AG08396 (cell line): ENCODE measurements at places on chromosomes 1 and 21.

DNA sequence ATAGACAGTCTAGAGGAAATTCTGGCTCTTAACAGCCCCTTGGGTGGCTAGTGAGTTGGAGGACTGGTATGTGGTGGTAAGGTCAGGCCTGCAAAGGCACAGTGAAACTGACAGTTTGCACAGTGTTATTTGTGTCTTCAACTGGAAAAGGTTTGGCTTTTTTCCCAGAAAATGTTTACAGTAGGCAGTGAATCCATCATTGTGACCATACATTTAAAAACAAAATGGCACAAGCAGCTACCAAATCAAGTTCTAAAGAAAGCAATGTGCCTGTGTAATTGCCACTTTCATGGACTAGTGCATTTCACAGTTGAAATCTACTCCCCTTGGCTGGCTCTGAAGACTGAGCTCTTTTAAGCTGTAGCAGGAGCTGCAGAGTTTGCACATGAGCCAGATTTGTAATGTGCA lies 24.8 kb downstream of the ATPAF1 start:
- DNase-seq, result peak; percentile 75

- no peak for DNase-seq
Observed at GRCh38 chr1:7120863-7121621, 335.8 kb downstream of the CAMTA1 start.

DNA sequence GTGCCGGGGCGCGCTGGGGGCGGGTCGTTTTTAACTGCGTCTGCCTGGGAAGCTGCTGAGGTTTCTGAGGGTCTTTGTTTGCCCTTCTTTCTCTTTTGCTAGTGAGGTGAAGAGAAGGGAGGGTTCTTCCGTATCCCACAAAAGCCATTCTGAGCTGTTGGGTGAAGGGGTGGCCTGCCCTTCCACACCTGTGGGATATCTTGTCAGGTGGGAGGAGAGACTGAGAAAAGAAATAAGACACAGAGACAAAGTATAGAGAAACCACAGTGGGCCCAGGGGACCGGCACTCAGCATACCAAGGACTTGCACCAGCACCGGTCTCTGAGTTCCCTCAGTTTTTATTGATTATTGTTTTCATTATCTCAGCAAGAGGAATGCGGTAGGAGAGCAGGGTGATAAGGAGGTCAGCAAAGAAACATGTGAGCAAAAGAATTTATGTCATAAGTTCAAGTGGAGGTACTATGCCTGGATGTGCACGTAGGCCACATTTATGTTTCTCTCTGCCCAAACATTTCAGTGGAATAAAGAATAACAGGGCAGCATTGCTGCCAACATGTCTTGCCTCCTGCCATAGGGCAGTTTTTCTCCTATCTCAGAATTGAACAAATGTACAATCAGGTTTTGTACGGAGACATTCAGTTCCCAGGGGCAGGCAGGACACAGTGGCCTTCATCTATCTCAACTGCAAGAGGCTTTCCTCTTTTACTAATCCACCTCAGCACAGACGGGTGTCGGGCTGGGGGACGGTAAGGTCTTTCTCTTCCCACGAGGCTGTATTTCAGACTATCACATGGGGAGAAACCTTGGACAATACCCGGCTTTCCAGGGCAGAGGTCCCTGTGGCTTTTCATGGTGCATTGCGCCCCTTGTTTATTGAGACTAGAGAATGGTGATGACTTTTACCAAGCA lies 972 bp downstream of the PGBD2 start:
- no peak for DNase-seq

DNA sequence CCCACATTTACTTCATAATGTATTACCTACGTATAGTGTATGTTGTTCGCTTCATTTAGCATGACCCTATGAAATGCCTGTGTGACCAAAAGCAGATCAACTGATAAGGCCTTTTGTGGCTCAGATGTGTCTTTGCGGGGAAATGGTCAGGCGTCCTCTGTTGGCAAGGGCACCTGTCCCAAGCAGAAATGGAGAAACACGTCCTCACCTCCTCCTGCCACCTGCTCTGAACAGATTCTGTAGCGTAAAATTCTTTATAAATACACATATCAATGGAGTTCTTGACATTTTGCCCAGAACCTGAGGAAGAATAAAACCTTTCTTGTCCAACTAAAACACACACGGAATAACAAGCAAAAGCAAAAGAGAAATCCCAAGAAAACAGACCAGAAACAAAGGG lies 417.9 kb downstream of the KIF26B start:
- no peak for DNase-seq

GRCh38 chr1:20956272-20956671 lies 169.2 kb upstream of the HP1BP3 start:
- DNase-seq, result no peak

DNA sequence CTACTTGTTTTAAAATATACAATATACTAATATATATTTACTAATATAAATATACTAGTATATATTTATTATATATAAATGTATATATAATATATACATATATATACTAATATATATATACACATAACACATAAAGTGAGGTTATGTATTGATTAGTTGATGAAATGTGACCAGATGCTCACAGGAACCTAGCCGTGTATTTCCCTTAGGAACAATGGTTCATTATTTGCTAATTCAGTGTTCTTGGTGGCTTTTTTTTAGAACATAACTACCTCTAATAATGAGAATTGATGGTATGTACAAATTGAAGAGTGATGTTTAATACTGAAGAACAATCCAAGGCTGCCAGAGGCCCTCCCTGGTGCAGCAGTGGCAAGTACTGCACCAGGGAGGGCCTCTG lies 37.9 kb upstream of the ITPKB start:
- no peak for DNase-seq

DNA sequence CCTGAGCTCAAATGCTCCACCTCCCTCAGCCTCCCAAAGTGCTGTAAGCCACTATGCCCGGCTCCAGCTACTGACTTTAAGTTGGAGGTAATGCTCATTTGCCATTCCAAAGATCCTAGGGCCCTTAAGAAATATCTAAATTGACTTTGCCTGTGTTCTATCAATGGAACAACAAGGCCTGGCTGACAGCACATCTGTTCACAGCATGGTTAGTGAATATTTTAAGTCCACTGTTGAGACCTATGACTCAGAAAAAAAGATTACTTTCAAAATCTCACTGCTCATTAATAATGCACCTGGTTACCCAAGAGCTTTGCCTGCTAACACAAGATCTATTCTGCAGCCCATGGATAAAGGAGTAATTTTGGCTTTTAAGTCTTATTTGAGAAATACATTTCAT lies 3.5 kb upstream of the SSX2IP start:
- no peak for DNase-seq

GRCh38 chr1:117531222-117531621 lies 74.6 kb upstream of the TENT5C start:
- DNase-seq, result no peak

- peak; percentile 37 for DNase-seq
Observed at GRCh38 chr1:33050221-33051076, 13.8 kb upstream of the AK2 start.

- DNase-seq, result no peak
Observed at GRCh38 chr1:235030919-235031596, 97.6 kb downstream of the TOMM20 start.

DNA sequence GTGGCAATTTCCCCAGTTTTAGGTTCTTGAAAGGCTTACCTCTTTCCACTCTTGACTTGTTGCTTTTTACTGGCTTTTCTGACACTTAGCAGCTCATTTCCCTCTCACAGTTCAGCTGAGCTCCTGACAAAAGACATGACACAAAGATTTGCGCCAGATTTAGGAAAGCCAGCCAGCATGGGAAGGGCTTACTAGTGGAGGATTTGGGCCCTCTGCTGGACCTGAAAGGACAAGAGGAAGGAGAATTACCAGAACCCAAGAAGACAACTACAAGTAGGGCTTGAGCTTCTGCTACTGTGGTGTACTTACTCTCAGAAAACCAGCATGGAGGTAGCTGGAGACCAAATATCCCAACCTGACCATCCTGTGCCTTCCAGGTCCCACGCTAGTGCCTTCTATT lies 784.5 kb downstream of the BRINP3 start:
- no peak for DNase-seq

DNA sequence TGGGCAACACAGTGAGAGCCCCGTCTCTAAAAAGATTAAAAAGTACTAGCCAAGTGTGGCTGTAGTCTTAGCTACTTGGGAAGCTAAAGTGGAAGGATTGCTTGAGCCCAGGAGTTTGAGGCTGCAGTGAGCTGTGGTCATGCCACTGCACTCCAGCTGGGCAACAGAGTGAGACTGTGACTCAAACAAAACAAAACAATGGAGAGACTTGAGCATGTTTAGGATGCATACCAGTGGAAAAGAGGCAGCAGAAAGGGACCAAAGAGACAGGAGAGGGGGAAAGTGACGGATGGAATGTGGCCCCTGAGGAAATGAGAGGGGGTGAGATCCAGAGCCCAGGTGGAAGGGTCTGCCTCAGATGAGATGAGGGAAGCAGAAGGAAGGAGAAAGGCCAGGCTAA lies 358.9 kb downstream of the RPS6KC1 start:
- DNase-seq, result no peak

- DNase-seq, result no peak
Observed at GRCh38 chr1:107689159-107689558, 275.8 kb downstream of the VAV3 start.

GRCh38 chr1:38094711-38095290 lies 48.2 kb upstream of the POU3F1 start:
- no peak for DNase-seq
